ENCODE measurements at places on chromosomes 12 and 14.

- DNase-seq = no peak
These were observed 75.0 kb upstream of the MAP1LC3B2 start for GRCh38 chr12:116483959-116484750.

DNA sequence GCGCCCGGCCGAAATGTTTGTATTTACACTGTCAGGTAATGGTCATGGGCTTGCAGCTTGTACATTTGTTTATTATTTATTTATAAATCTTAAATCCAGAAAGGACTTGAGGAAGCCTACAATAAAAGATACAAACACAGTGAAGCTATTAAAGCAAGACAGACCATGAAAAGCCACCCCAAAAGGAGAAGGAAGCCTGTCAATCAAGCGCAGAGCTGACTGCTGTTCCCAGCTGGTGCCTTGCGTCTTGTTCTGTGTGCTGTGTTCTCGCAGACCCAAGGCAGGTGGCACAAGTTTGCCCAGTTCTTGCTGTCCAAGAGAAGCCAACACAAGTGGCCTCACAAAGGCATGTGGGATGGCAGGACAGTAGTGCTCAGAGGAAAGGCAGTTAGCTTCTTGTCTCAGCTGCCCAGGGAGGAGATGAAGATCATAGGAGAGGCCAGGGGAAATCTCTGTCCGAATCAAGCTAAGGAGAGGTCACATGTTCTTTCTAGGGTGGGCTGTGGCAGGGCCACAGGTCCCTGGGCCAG is 73.2 kb downstream of the SLC25A47 start:
- DNase-seq = no peak

DNA sequence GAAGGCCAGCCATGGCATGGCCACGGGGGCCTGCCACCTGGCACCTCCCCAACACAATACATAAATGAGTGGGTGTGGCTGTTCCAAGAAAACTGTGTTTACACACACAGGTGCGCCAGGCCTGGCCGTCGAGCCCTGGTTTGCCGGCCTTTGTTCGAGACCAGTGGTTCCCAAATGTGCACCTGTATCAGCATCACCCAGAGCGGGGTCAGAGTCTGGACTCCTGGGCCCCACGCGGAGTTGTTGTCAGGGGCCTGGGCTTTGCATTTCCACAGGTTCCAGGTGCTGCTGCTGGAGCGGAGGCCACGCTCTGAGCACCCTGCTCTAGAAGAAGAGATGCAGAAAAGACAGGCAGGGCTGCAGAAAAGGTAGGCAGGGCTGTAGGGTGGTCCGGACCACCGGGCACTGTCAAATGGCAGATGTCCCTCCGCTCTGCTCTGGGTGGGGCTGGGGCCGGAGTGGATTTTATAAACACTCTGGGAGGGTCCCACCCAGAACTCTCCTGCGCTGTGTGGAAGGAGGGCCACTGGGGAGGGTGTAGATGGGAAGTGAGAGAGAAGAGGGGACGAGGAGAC is 4.2 kb upstream of the ASPG start:
- no peak for DNase-seq

DNA sequence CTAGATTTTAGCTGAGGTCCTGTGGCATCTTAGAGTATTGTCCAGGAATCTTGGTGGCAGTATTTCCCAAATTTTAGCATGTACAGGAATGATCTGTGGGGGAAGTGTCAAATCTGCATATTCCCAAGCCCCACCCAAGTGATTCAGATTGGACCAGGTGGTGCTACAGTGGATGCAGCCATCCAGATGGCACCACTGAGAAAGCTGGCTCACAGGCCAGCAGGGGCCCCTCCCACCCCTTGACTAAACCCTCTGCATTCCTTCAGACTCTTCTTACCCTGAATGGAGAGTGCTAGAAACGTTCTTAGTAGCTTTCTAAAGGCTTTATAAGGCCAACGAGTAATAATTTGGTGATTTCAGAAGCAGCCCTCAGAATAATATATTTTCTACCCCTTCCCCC is 255.2 kb downstream of the NRXN3 start:
- DNase-seq = no peak

- no peak for DNase-seq
These were observed 671 bp downstream of the SPTB start for GRCh38 chr14:64878837-64879634.

- no peak for DNase-seq
These were observed 41.6 kb downstream of the SFSWAP start for GRCh38 chr12:131752451-131752850.

DNA sequence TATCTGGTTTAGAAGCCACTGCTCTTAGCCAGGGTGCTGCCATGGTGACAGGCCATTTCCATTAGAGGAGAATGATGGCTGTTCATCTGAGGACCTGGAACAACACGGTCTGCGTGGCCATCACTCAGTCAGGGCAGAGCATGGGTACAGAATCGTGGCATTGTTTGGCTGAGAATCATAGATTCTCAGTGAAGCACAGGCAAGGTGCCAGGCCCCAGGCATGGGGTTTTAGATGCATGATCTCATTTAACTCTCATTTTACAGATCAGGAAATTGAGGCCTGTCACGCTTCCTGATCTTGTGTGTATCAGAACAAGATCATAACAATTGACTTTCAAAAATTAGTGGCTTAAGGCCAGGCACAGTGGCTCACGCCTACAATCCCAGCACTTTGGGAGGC is 26.8 kb upstream of the IRF2BPL start:
- no peak for DNase-seq

DNA sequence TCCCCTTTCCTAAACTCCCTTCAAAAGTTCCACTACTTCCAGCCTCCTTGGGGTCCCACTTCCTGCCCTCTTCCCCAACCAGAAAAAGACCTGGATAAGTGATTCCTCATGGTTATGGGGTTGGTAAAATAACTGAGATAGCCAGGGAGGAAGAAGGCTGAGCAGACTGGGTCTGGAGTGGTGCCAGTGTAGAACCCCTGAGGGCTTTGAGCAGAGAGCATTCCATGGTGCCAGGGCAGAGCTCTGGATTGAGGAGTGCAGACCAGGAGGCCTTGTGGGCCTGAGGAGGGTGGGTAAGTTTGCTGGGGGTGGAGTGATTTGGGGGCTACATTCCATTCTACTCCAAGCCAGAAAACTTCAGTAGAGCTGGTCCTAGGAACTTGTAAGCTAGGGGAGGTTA is 9.5 kb upstream of the CISTR start:
- DNase-seq = no peak

- no peak for DNase-seq
These were observed 266.7 kb upstream of the AMIGO2 start for GRCh38 chr12:47346251-47347019.

DNA sequence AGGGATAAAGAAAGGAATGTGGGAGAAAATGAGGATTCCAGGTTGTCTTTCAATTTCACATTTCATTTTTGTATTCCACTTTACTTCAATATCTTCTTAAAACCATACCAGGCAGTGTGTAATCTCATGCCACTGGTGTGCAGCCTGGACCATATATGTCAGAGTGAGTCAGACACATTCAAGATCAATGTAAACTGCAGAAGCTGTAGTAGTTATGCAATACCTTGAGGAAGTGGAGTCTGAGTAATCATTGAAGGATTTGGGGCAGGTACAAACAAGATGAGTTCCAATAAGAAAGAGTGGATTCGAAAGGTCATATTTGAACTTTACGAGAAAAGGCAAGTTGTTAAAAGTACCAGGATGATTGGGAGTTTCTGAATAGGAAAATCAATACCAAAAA is 14.1 kb downstream of the PLCZ1 start:
- DNase-seq = no peak

GRCh38 chr12:107661830-107662229 is 23.8 kb upstream of the PWP1 start:
- DNase-seq = no peak

DNA sequence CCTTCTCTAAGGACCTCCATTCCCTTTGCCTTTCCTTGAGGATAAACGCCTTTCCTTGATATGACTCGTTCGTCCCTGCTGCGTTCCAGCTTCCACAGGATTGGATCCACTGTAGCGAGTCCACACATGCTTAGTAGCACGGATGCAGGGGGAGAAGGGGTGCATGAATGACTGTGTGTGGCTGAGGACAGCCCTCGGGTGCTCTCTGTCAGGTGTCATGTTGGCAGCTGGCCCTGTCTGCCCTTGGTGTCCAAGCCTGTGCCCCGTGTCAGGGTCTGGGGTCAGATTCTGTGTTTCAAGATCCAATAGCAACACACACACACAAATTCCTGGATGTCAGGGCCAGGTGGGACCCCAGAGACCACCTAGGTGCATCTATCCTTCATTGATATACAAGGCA is 17.5 kb upstream of the KRT80 start:
- no peak for DNase-seq

- no peak for DNase-seq
These were observed 679.3 kb upstream of the FLRT2 start for GRCh38 chr14:84850595-84850994.

GRCh38 chr12:117140397-117141096 is 41.3 kb upstream of the TESC start:
- DNase-seq = no peak

- no peak for DNase-seq
These were observed 56.5 kb upstream of the CFL2 start for GRCh38 chr14:34770901-34771300.

GRCh38 chr12:89932954-89933353 is 224.3 kb upstream of the ATP2B1 start:
- no peak for DNase-seq

GRCh38 chr14:102795060-102795925 is 18.0 kb downstream of the TRAF3 start:
- DNase-seq = no peak

- DNase-seq = no peak
These were observed at the start of gene CLEC7A for GRCh38 chr12:10130042-10130441. TSS of gene CLEC7A (minus strand) at chr12:10130199. CDS start at chr12:10130082, 117 bp downstream.

GRCh38 chr12:24966951-24967564 is 18.2 kb upstream of the BCAT1 start:
- no peak for DNase-seq

GRCh38 chr12:46915082-46915481 is 89.3 kb upstream of the SLC38A4 start:
- no peak for DNase-seq

GRCh38 chr12:132653567-132654290 is 33.4 kb downstream of the POLE start:
- DNase-seq = no peak

DNA sequence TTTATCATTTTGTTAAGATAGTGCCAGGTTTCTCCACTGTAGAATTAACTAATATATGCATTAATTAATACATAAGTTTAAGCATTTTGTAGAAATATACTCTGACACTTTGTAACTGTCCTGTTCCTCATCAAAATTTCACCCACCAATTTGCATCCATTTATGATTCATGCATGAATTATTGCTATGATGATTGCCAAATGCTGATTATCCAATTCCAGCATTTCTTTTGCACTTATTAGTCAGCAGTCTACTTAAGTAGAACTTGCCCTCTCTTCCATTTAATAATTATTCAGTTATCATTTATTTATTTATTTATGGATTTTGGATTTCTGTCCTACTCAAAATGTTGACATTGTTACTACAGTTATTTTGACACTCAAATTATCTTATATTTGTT is 72.2 kb downstream of the SLC6A15 start:
- no peak for DNase-seq

DNA sequence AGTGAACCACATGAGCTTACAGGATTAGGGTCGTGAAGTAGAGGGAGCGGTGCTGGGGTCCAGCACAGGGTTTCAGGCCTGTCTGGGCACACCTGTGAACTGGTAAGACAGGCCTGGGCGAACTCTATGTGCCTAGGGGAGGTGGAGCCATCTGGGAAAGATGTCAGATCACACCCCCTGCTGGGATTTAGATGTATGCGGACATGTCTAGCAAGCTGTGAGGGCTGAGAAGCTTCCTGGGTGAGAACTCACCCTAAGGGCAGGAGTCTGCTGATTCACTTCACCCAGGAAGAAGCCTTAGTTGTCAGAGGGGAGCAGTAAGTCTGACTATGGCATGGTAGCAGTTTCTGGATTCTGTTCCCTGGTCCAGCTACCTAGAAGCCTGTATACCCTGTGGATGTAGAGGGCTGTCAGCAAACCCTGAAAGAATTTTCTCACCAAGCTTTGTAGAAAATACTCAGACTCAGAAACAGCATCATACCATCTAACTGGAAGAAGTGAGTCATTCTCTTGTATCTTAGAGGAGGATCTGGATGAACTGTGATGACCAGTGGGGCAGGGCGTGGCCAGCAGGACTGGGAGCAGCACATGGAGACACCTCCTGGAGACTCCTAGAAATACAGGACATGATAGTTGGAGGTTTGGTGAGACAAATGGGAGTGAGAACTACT is 11.2 kb upstream of the PYGL start:
- DNase-seq = no peak

- no peak for DNase-seq
These were observed 27.1 kb downstream of the AACS start for GRCh38 chr12:125092108-125092871.

GRCh38 chr12:71010143-71010479 is 89.6 kb upstream of the PTPRR start:
- no peak for DNase-seq

GRCh38 chr14:72634691-72635616 is 258.9 kb downstream of the DPF3 start:
- DNase-seq = no peak

GRCh38 chr14:95025941-95026340 is 131.4 kb downstream of the DICER1 start:
- no peak for DNase-seq

DNA sequence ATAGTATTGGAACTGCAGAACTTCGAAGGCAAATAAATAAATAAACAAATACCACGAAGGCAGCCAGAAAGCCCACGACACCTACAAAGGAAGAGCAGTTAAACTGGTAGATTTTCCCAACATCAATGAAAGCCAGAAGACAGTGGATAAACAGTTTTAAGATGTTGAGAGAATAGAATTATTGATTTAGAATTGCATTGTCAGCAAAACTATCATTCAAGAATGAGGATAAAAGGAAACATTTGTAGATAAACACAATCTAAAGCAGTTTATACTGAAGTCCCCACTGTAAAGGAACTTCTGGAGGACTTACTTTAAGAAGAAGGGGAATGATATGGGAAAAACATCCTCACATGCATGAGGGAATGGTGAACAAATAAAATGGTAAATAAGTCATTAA is 29.5 kb downstream of the CACNA2D4 start:
- no peak for DNase-seq

DNA sequence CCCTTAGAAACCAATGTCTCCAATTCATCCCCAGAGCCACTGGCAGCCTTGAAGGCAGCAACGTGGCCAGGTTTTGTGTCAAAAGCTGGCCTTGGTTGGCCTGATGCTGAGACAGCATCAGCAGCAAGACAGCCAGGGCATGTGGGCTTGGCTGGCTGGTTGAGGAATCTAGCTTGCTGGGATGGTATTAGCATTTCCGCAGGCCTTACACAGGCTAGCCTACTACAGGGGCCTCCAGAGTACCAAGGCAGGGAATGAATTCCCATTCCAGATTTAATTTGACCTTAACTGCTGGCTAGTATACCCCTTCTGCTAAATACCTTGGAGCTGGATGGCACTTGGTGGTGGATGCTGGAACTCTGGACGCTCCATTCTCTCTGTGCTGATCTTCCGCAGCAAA is 15.8 kb downstream of the NGDN start:
- no peak for DNase-seq

DNA sequence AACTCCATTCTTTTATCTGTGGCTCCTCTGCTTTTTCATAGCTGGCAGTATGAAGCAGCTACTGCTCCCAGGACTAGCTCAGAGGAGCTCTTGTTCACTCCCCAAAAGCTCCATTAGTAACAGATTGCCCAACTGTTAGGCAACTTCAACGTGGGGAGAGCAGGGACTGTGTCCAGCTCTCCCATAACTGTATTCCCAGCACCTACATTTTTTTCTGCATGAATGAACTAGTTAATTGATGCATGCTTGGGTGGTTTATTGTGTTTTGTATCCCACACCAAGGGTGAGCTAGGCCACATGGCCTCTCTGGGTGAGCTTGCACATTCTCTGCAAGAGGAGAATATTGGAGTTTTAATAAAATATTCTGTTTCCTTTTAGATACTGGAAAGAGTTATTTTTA is 15.2 kb downstream of the STON2 start:
- no peak for DNase-seq
